Stimulated activated CD8-positive, alpha-beta memory T cell treated with anti-CD3 and anti-CD28 coated beads, Interleukin-12 subunit alpha, Interleukin-12 subunit beta, amount 100 ng/mL, for 1 hour (primary cell): ENCODE measurements at places on chromosomes 1 and 21.

- no peak for DNase-seq
These were observed 980.9 kb downstream of the BRINP3 start for GRCh38 chr1:189496768-189497167.

- DNase-seq = no peak
These were observed 87.4 kb downstream of the GPR52 start for GRCh38 chr1:174535207-174535606.

- DNase-seq = no peak
These were observed 1.8 kb upstream of the CDA start for GRCh38 chr1:20586953-20587660.

GRCh38 chr1:29196863-29197589 lies 15.3 kb upstream of the SRSF4 start:
- DNase-seq = no peak

DNA sequence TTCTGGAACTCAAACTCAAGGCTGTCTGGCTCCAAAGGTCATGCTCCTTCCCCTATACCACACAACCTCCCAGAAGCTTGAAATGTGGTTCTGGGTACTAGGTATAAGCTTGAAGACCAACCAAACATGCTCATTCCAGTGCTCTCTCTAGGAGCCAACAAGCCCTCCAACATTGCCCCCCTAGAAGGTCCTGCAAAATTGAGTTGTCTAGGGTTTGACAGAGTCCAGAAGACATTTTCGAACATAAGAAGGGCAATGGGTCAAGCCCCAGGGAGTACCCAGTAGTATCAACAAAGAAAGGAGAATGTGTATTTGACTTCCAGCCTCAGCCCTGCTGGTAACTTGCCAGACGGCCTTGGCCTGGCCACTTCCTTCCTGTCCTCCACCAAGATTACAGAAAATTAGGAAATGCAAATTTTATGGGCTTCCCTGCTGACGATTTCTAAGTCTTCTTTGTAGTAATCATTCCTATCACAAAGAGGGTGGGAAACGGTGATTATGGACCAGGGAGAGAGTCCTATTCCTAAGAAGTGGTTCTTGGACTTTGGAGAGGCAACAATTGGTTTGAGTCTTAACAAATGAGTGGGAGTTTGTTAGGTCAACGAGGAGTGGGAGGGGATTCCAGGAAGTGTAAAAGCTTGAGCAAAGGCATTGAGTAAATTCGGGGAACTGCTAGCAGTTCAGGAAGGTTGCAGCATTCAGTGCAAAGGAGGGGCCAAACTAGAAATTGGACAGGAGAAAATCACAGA lies 18.7 kb upstream of the SLAMF1 start:
- DNase-seq = no peak

GRCh38 chr1:233242827-233243483 lies 52.6 kb downstream of the PCNX2 start:
- no peak for DNase-seq

GRCh38 chr1:22835636-22836319 lies 125.1 kb downstream of the EPHB2 start:
- no peak for DNase-seq

GRCh38 chr1:34529935-34530859 lies 224.7 kb upstream of the GJB5 start:
- no peak for DNase-seq

DNA sequence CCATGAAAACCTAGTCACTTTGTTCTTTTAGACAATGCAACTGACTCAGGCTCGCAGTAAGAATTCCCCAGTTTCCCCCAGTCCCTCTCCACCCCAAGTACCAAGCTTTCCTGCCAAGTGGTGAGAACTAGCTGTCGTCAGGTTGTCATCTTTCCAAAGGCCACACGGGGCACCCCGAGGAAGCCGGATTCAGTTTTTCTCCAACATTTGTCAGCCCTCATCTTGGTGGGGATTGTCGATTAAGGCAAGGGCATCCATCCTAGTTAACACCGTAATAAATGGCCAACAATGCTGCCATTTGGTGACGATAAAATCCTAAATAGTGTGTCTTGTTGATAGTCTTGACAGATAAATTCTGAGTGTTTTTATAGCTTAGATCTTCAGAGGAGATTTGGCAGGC lies 55.9 kb upstream of the PROX1 start:
- no peak for DNase-seq

GRCh38 chr1:212967801-212968200 lies 17.5 kb downstream of the VASH2 start:
- no peak for DNase-seq

DNA sequence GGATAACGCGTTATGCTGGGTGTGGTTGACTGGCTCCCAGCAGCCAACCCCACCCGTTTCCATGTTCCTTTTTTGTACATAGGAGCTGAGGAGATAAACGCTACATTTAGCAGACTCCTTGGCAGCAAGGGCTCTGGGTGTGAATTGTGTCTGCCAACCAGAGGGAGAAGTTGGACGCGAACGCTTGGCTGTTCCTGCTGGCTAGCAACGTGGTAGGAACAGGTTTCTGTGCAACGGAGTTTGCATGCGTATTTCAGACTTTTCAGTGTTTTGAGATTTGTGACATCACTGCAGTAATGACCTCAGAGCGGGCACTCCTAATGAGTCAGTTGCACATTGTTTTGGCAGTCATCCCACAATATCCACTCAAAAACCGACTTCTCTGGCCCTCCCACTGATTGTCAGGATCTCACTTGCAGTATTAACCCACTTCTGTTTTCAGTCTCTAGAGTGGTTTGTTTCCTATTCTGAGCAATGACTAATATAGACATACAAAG lies 98.7 kb upstream of the RGS1 start:
- no peak for DNase-seq

GRCh38 chr1:68963353-68963752 lies 466.5 kb upstream of the DEPDC1 start:
- DNase-seq = no peak

DNA sequence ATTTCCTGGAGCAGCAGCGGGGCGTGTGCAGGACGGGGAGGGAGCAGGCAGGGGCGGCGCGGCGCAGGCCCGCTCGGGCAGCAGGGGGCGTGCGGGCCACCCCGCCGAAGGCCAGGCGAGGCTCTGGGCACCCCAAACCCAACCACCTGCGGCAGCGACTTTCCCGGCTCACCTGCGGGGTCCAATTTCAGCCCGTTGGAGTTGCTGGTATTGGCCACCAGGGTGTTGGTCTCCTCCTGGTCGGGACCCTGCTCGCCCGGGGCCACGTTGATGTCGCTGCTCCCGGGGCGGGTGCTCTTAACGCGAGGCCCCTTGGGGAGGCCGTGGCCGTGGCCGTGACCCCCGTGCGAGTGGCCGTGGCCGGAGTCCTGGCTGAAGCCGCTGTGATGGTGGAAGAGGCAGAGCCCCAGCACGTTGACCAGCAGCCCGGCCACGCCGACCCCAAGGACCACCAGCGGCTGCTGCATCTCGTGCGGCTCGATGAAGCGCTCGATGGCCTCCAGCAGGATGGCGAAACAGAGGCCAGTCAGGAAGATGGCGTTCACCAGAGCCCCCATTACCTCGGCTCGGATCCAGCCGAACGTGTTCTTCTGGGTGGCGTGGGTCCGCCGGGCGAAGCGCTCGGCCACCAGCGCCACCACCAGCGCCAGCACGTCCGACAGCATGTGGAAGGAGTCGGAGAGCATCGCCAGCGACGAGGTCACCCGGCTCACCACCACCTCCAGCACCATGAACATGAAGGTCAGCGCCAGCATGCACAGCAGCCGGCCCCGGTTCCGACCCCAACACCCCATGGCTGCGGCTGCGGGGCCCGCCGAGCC lies 932 bp downstream of the SLC30A1 start:
- peak; percentile 56 for DNase-seq

GRCh38 chr1:23772049-23772853 lies 6.0 kb upstream of the PITHD1 start:
- peak; percentile 77 for DNase-seq

GRCh38 chr1:109111386-109112055 lies 2.4 kb upstream of the ELAPOR1 start:
- DNase-seq = no peak

DNA sequence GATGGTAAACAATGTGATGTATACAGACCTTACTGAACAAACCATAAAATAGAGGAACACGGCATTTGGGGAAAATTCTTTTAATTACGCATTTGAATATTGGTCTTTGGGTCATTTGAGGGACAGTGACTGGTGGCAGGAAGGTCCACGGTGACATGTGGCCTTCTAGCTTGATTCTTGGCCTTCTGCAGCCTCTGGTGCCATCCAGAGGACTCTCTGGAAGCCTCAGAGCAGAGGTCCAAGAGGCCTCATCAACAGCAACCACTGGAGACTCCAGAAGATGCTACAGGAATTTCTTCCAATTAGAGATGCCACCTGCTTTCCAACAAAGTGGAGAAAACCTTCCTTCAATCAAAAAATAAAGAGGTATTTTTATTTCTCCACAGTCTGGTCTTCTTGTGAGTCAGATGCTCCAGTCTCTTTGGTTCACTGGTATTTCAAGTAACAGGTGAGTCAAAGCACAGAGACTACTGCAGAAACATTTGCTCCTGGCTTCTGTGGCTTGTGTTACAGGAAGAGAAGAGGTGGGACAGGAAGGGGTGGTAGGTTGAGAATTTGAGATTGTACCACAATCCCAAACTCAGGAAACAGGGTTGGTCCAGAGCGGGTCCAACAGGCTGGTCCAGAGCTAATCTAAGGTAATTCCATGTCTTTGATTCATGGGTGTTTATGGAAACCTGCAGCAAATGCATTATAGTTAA lies 2.7 kb upstream of the F5 start:
- DNase-seq = no peak

DNA sequence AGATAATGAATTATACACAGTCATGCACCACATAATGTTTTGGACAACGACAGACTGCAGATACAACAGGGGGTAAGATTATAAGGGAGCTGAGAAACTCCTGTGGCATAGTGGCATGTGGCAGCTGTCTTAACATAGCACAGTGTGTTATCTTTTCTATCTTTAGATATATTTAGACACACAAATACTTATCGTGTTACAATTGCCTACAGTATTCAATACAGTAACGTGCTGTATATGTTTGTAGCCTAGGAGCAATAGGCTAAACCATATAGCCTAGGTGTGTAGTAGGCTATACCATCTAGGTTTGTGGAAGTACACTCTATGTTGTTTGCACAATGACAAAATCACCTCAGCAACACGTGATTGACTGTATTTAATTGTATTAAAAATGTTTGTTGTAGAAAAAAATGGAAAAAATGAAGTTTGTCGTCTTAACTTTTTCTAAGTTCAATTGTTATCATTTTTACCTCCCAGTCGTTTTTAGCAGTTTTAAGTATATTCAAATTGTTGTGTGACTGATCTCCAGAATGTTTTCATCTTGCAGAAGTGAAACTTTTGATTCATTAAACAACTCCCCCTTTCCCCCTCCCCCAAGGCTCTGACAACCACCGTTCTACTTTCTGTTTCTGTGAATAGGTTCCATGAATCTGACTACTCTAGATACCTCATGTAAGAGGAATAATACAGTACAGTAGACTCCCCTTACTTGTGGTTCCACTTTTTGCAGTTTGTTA lies 351.0 kb upstream of the B3GALT2 start:
- DNase-seq = no peak

- no peak for DNase-seq
These were observed 37.5 kb upstream of the MTR start for GRCh38 chr1:236757640-236758039.

DNA sequence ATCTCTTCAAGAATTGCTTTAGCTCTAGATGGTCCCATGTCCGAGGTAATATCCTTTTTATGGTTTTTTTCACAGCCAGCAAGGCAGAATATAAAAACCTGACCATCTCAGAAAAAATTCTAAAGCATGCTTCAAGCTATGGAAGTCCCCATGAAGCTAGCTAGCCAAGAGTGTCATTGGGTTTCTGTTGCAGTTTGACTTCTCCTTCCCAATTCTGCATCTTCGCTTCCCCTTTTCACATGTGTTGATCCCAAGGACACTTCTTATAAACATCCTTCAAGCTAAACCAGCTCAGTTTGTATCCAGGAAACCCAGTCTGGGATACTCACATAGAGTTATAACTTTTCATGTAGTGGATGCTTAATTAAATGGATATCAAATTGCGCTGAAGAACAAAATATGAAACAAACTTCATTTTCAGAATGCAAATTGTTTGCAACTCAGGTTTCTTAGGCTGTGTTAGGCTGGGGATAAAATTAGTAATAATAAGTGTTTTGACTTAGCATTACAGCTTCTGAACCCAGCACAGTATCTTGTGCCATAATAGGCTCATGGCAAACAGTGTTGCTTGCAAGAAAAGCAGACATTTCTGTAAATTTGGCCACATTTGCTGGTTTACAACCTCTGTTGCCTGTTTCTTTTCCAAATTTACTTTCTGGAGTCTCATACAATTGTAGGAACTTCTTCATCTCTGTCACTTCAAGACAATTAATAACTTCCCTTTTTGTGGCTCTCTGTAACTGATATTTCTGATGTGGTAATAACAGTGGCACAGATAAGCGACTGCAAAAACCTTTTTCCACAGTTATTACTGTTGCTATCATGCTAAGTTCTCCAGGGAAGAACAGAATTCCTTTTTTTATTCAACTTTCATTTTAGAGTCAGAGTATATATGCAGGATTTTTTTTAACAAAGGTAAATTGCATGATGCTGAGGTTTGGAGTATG lies 53.2 kb downstream of the NCAM2 start:
- no peak for DNase-seq

DNA sequence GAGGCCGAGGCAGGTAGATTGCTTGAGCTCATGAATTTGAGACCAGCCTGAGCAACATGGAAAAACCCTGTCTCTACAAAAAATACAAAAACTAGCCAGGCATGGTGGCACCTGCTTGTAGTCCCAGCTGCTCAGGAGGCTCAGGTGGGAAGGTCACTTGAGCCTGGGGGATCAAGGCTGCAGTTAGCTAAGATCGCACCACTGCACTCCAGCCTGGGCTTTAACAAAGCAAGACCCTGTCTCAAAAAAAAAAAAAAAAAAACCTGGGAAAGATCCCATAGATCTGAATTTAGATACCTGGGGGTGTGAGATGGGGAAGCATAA lies 32.9 kb downstream of the NIBAN1 start:
- DNase-seq = no peak

DNA sequence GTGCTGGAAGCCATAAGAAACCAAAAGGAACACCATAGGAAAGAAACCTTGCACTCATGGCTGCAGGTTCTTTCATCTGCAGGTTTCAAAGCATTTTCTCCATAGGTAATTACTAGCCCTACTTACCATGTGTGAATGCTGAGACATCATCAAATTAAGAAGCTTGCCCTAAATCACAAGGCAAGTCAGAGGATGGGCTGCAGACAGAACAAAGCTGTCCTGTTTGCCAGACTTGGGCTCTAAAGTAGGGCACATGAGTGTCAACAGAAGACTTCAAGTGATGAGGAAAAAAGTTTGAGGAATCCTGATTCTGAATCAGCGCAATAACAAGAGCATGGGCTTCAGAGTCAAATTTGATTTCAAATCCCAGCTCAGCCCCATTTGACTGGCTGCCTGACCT lies 5.8 kb upstream of the EPS15 start:
- no peak for DNase-seq

- no peak for DNase-seq
These were observed 93.9 kb downstream of the ADCY10 start for GRCh38 chr1:167819849-167820683.
